ENCODE measurements at places on chromosomes 7 and 10.

DNA sequence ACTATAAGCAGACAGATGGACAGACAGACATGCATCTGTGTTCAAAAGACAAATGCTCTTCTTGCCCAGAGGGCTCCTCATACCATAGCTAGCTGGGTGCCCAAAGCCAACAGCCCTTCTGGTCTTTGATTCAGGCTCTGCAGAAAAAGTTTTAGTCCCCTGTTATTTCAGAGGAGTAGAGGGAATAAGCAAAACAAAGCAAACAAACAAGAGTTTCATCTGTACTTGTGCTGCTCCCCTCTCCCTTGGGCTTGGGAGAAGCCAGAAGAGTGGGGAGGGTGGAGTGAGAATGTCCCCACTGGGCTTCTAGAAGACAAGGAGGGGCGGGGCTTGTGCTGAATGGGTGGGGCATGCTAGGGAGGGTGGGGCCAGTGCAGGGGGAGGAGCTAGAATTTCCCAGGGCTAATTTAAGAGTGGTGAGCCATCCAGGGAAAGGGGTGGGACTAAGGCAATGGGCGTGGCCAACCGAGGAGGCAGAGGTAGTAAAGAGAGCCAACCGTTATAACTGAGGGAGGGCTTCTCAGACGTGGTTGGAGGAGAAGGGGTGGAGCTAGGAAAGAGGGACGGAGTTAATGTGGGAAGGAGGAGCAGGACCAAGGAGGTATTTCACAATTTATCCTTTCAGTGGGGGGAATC lies 101.2 kb upstream of the MGMT start:
- DNase-seq: no peak

GRCh38 chr7:137670222-137671064 lies 176.3 kb downstream of the DGKI start:
- no peak for DNase-seq

DNA sequence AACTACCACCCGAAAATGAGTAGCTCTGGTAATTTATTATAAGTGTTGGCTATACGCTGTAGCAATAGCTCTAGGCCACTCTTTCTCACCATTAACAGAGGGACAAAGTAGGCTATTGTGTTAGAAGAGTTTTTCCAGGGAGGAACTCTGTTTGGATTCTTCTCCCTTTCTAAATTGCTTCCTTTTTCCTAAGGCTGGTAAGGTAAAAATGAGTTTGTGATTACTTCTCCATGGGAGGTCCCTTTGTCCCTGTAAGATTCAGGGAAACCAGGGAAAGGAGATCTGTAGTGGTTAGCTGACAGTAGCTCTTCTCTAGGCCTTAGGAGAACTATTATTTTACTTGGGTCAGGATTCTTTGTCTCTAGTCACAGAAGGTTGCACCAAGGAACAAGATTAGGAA lies 23.2 kb upstream of the SEMA3E start:
- DNase-seq: no peak

DNA sequence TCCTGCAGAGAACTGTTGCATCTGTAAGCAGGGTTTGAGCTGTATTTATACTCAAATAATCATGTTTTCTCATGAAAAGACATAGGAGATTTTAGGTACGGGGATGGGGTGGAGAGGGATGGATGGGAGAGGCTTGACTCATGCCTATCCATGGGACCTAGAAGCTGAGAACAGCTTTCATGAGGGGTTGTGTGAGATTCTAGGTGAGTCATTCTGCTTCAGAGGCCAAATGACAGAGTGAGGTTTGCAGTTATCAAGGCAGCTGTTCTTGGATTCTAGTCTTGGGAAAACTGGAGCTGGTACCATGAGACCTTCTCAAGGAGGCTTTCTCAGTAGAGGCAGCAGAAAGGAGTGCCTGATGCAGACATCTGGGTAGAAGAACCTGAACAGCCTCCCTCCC lies 746.9 kb downstream of the TYW1 start:
- no peak for DNase-seq

- DNase-seq: no peak
These were observed 268.9 kb downstream of the CSTF2T start for GRCh38 chr10:51430506-51430905.

Data from HS-27A (cell line).